ENCODE measurements at places on chromosomes 5 and 9.

DNA sequence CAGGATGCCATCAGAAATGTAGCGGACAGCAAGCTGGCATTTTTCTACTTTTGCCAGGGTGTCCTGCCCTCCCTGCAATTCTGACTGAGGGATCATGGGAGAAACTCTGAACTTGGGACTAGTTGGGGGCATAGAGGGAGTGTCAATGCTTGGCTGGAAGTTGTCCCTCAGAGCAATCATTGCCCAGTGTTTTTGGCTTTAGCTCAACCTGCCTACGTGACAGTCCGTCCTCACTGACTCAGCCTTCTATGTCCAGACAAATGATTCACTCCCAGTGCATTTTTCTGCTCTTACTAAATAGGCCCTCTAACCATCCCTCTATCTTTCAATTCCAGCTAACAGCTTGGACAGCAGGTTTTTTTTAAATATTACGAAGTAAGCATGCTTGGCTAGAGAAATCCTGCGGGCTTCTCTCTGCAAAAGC, 627.4 kb downstream of the TLR4 start:
- no peak for DNase-seq

DNA sequence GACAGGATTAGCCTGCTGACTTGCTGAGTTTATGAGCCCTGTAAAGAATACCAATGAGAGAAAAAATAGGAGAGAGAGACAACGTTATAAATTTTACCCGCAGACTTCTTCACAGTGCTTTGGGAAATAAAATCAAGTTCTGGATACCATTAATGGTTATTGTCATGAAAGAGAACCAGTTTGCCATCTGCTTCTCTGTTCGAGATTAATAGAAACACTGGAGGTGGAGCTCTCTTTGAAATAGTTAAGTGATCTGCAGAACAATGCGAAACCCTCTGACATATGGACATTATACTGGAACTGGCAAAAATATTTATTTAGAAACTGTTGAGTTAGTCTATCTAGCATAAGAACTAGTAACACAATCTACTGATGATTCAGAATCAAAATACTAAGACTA, 500.7 kb downstream of the CDH12 start:
- DNase-seq, result no peak

DNA sequence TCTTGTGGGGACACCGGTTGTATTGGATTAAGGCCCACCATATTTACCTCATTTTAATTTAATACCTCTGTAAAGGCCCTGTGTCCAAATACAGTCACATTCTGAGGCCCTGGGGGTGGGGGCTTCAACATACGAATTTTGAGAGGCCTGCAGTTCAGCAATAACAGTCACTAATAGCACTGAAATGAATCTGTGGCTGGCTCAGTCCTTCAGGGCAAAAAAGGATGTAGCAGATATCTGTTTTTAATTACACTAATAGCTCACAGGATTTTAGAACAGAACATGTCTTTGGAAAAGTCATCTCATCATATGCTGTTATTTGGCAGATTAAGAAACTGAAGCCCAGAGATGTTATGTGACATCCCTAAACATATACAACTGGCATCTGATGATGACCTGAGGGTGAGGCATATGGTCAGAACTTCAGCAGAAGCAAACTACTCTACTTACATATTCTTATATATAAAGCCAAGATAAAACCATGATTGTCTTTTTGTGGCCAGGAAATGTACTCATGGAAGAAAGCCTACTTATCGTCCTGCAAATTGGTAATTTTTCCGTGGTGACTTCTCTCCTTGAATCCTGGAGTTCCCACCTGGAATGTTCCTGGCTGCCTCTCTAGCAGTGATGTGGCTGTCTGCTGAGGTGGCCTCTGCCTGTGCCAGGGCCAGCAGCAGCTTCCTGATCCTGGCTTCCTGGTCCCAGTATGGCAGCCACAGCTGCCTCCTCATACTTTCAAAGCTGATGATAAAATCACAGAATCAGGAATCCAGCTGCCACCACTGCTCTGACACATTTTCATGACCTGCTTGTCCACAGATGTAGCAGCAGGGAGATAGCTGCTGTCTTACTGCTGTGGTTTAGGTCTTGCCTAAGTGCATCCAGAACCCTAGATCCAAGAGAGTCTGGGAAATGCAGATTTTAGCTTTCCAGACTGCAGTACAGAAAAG, 72.1 kb upstream of the ANKRD55 start:
- DNase-seq, result no peak

DNA sequence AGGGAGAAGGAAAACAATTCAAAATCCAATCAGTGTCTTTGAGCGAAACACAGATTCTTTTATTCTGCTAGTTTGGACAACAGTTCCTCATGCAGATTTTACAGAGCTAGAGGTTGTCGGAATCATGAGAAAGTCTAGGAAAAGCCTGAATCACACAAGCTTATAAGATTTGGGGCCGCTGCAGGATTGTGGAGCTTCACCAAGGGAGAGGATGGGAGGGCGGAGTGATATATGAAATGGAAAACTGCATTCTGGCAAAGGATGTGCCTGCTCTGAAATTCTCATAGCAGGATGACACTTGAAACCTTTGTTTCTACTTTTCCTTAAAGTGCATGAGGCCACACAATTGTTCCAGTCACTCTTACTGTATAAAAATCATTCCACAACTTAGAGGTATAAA, 134.3 kb downstream of the OR2K2 start:
- no peak for DNase-seq

DNA sequence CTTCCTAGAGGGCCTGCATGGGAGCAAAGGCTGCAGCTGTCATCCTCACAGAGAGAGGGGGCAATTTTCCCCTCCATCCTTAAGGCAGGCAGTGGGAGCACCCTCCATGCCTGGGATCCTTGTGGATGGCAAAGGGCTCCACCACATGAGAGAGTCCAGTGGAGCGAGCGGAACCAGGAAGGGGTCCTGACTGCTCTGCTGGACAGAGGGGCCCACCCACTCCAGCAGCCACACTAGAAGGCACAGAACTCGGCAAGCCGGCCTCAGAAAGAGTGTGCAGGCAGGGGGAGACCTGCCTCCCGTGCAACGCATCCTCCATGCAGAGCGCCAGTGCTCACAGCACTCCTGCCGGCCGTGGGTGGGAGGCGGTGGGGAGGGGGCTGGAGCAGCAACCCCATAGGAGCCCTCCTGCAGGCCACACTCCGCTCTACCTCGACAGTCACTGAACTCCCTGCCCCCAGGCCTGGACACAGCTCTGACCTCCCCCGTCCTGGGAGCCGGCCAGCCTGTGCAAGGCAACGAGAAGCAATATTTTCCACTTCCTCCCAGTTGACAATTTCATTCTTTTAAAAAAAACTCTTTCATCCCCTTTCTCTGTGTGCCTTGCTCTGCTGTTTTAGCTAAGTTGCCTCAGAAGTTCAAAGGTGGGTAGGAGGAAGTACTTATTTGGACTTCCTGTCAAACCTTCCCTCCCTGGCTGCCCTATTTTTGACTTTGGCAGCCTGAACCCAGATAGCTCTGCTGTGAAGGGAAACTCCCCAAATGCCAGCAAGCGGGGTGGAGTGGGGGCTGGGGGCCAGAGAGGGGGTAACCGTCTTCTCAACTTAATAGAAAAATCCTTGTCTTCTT, 5.3 kb upstream of the LCP2 start:
- no peak for DNase-seq

DNA sequence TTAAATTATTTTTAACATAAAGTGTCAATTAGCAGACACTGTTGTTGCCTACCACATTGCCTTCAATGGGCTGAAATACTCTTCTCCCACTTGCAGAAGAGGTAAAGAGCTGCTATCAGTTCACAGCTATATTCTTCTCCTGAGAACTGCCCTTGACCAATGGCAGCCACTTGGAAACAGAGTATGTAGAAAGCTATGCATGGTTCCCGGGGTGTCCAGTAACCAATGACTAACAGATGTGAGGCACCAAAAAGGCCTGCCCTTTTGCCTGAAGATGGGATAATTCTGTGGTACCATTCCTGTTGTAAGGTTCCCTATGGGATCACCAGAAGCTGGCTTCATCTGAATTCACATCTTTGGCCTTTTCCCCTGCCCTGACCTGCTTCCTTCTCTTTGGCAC, 181.4 kb upstream of the MAP3K1 start:
- no peak for DNase-seq

GRCh38 chr5:181024245-181025064, 15.6 kb upstream of the BTNL9 start:
- no peak for DNase-seq

GRCh38 chr9:68727636-68728035, 22.6 kb downstream of the PIP5K1B start:
- no peak for DNase-seq

DNA sequence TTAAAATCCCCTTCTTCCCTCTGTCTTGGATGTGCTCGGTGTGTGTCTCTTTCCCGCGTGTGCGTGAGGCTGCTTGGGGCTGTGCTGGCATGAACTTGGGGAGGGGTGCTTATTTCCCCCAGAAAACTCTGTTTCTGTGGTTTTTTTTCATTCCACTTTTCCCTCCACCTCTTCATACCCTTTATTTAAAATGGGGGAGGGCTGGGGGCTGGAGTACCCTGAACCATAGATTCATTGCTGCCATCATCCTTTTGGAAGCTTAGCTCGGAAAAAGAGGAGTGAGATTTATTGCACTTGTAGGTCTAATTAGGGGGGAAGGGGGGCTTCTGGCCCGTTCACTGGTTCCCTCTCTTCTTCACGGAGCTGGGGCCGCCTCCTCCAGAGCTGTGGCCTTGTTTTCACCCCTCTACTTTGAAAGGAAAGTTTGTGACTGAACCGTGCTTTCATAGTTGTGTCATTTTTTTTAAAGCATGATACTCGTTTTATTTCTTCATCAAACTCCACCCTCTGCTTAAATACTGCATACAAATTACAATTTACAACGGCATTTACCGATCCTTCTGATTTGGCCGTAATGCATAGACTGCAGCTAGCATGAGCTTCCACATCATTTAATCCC, 2.9 kb downstream of the NR2F1 start:
- DNase-seq, result no peak
